ENCODE measurements at places on chromosomes 3 and 15. TPM values are rescaled to one million over a fixed set of nuclear protein-coding genes. Genes with fewer than 3 reads are reported as not detected.

The GPR149 gene
- 22.1 TPM for total RNA-seq

The MYD88 gene
- 3.2 TPM for total RNA-seq

The ISG20 gene
- total RNA-seq, result under 0.01 TPM

The PLA2G4E gene
- not detected for total RNA-seq

The ACVR2B gene
- total RNA-seq, result 43.6 TPM

The C3orf20 gene
- total RNA-seq, result 0.23 TPM

The STX19 gene
- total RNA-seq, result not detected

The ITIH3 gene
- total RNA-seq, result not detected

The MCTP2 gene
- 3.2 TPM for total RNA-seq

The OSBPL10 gene
- 17.1 TPM for total RNA-seq

The SNAP23 gene
- 30.2 TPM for total RNA-seq

The TERB2 gene
- total RNA-seq, result not detected

The LTF gene
- 0.92 TPM for total RNA-seq

The AP3S2 gene
- 60.2 TPM for total RNA-seq

The BSN gene
- total RNA-seq, result 11.5 TPM

The CCDC191 gene
- 10.6 TPM for total RNA-seq

The KNG1 gene
- total RNA-seq, result not detected

The TRH gene
- total RNA-seq, result 29.1 TPM

The ABI3BP gene
- total RNA-seq, result 1.8 TPM

The AADAC gene
- not detected for total RNA-seq

The SH3GL3 gene
- 52.8 TPM for total RNA-seq

The HES1 gene
- total RNA-seq, result 23.1 TPM

The CSPG4 gene
- 11.5 TPM for total RNA-seq

The ZIC4 gene
- 38.1 TPM for total RNA-seq

The GRAMD2A gene
- total RNA-seq, result 4.4 TPM

The SKIL gene
- 128 TPM for total RNA-seq

The ELL3 gene
- total RNA-seq, result 3.9 TPM

The CCK gene
- 14.5 TPM for total RNA-seq

The TNFAIP8L3 gene
- 5.5 TPM for total RNA-seq

The SAMD7 gene
- not detected for total RNA-seq

The NR1I2 gene
- 0.23 TPM for total RNA-seq

The NDN gene
- total RNA-seq, result 130 TPM

The IMPG2 gene
- total RNA-seq, result 6.9 TPM

The ACAA1 gene
- 34.8 TPM for total RNA-seq

The CCDC50 gene
- 72.0 TPM for total RNA-seq

The LIPH gene
- total RNA-seq, result 0.46 TPM

The SLC15A2 gene
- 29.5 TPM for total RNA-seq

The BUB1B gene
- 22.6 TPM for total RNA-seq
